ENCODE measurements at places on chromosomes 2 and 18.

GRCh38 chr2:127039387-127040031, 67.4 kb downstream of the BIN1 start:
- no peak for DNase-seq

- no peak for DNase-seq
Observed at GRCh38 chr2:163834221-163834620, 98.4 kb upstream of the FIGN start.

DNA sequence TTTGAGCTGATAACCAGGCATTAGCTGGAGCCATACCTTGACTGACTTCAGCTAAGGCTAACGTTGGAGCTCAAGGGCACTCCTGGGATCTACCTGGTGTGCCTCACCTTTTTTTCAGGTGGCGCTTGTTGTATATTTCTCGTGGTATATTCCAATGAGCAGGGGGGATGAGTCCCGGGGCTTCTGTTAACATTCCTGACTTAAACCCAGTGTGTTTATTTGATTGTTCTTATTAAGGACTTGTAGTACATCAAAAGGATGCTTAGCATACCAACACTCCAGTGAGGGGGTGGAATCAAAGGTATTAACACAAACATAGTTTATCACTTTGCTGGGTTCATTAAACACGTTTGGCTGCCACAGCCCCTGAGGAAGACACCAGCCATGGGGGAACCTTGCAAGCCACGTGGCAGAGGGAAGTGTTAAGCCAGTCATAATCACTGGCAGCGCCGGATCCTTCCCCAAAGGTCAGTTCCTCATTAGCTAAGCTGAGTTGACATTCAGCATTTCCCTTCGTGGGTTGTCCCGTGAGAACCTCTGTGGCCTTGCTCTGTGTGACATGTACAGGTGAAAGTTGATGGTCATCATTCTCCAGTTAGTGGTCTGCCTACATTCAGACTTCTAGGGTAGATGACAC, 119.5 kb upstream of the MCFD2 start:
- peak; percentile 76 for DNase-seq

GRCh38 chr2:227360351-227360750, 18.8 kb downstream of the TM4SF20 start:
- no peak for DNase-seq

GRCh38 chr2:38592951-38593350, 9.8 kb downstream of the HNRNPLL start:
- DNase-seq = no peak

- no peak for DNase-seq
Observed at GRCh38 chr18:72460210-72460680, 83.9 kb downstream of the CBLN2 start.

- no peak for DNase-seq
Observed at GRCh38 chr2:84636080-84636971, 120.0 kb downstream of the DNAH6 start.

GRCh38 chr2:136378712-136379595, 261.0 kb upstream of the CXCR4 start:
- peak; percentile 33 for DNase-seq

- DNase-seq = no peak
Observed at GRCh38 chr2:225472161-225472560, 72.7 kb downstream of the NYAP2 start.

- DNase-seq = no peak
Observed at GRCh38 chr2:26590508-26590907, 50.7 kb downstream of the CIB4 start.

DNA sequence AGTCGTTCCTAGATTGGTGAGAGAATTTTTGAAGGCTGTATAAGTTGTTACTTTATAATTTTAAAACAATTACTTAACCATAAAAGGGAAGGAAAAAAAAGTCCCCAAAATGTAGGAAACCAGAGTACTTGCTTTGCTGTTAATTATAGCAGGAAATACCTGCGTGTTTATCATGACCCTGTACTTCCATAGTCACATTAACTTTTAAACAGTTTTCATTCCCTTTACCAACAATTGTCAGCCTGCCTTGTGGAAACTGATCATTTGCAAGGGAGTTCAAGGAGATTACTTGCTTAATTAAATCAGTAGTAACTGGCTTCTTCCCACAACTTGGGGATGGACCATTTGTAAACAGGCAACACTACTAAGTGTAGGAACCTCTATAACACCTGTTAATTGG, 6.4 kb upstream of the ITPRID2 start:
- peak; percentile 29 for DNase-seq

- DNase-seq = no peak
Observed at GRCh38 chr18:24197412-24197811, 58.5 kb downstream of the CABYR start.

DNA sequence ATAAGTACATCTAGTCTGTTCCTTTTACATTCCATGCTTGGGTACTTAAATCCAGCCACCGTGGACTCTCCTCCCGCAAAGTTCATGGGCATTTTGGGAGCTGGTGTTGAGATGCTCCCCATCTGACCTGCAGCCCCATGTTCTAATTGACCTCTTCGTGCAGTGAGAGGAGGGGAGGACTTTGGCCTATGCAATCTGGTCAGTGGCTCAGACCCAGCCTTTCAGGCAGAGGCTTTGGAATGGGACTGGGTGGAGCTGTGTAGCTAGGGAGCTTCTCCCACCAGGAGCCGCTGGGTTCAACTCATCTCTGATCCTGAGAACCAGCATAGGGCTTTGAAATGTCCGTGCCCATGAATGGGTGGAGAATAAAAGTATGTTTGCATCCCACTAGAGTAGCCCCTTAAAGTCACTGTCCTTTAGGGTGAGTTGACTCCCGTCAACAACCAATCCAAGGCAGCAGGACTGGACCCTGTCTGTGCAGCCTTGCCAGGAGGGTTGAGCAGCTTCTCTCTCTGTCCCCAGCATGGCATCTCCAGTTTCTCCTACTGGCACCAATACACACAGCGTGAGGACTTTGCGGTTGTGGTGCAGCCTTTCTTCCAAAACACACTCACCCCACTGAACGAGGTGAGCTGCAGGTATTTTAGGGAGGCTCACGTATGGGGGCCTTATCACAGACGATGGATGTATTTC, 120.0 kb upstream of the PPP1CB start:
- DNase-seq = no peak

DNA sequence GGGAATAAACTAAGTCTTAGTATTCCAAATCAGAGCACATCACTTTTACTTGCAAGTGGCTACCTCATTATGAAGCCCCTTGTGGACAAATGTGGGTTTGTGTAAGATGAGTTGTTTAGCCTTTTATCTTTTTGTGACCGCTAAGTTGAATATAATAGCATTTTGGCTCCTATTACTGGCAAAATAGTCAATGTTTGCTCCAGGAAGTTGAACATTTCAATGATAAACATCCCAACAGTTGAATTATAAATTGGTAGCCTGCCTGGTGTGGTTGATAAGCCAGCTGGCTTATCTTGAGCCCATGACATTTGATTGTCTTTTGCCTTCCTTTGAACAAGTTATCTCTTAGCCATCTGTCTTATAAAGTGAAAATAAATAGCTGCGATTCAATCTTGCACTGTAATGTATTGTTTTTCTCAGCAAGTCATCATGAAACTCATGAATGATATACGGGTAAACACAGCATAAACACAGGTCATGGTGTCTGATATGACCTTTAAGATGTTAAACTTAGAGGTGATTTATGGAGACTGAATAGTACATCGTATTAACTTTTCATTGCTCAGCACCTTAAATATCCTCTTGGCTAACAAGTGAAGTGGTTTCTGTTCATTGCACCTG, 338.4 kb downstream of the SOCS6 start:
- no peak for DNase-seq

DNA sequence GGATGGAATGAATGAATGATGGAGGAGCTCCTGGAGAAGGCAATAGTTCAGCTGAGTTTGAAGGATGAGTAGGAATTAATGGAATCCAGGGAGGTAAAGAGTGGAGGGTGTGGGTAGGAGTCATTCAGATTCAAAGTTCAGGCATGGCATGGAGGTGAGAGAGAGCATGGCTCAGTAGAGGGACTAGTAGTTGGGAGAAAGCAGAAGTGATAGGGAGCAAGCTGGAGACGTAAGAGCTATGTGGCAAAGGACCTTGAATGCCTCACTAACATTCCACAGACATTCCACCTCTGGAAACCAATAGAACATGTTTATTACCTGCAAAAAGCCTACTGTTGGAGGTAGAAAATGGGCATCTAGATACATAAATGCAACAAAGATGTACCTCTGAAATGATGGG, 170.1 kb downstream of the HAUS1 start:
- DNase-seq = no peak

- no peak for DNase-seq
Observed at GRCh38 chr2:30736461-30737325, 70.6 kb downstream of the CAPN13 start.

- DNase-seq = peak; percentile 41
Observed at GRCh38 chr2:191521608-191522208, 156.2 kb upstream of the NABP1 start.

GRCh38 chr2:113886479-113887008, 3.3 kb upstream of the ACTR3 start:
- no peak for DNase-seq

DNA sequence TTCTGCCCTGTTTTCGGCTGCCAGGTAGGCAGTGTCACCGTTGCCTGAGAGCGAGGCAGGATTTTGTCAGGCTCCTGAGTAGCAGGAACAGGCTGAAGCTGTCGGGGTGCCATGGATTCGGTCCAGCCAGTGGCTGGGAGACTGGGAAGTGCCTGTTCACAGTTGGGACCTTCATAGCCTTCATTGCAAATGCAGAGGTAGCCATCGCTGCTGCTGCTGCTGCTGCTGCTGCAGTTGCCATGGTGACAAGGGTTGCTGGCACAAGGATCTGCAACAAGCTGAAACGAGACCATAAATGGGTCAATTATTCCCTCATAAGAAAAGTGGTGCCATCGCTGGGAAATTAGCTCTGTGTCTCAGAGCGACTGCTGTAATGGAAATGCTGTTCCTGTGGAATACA, 122.7 kb downstream of the DNER start:
- no peak for DNase-seq

GRCh38 chr18:55588870-55589595, 1.0 kb upstream of the TCF4 start:
- DNase-seq = peak; percentile 30

- DNase-seq = no peak
Observed at GRCh38 chr18:57343833-57344232, 8.5 kb upstream of the ST8SIA3 start.

DNA sequence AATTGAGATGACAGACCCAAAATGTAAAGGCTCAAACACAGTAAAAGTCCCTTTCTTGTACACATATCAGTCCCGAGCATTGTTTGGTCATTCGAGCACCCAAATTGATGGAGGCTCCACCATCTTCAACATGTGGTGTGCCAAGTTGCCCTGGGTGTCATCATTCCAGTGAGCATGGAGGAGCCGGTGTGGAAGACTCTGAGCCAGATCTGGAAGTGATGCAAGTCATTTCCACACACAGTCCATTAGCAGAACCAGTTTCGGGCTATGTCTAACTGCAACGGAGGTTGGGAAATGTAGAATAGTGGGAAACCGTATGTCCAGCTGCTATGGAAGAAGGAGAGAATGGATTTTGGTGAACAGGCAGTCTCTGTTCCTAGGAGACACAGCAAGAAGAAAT, 40.9 kb upstream of the BZW1 start:
- DNase-seq = no peak

All from dermis microvascular lymphatic vessel endothelial cell (primary cell).